Stimulated activated CD8-positive, alpha-beta memory T cell treated with anti-CD3 and anti-CD28 coated beads, Interleukin-4, amount 100 ng/mL, for 4 hours (primary cell): ENCODE measurements at places on chromosomes 7 and 10.

GRCh38 chr10:84200537-84201243 is 6.4 kb downstream of the CDHR1 start:
- DNase-seq = no peak

- no peak for DNase-seq
These were observed 53.5 kb upstream of the AGBL3 start for GRCh38 chr7:134932707-134933370.

- no peak for DNase-seq
These were observed 461.2 kb downstream of the PLXNA4 start for GRCh38 chr7:132115028-132115427.

DNA sequence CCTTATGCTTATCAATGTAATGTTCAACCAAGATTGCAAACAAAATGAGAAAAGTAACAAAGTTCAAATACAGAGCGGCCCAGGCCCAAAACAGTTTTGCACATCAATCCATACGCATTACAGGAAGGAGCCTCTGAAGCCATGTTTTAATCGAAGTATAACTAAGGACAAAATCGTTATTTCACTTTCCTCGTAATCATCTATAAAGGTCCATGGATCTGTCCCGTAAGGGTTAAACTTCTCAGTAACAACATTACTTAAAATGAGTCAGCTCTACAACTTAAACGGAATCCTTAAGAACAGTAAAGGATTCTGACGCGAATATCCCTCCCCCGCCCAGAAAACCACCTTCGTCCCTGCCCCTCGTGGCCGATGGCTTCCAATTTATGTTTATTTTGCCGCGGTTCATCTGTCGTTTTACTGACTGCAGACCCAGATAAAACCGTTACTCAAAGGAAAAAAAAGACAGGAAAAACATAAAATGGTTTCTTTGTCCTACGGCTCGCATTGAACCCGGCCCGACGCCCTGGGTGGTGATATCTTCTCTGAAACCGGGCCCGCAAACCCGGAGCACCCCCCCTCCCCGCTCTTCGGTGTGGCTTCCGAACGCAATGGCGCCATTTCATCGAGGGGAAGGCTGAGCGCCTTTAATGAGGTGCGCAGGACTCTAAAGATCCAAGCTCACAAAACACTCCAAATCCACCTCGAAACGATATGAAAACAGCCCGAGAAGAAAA is 1.1 kb downstream of the HNRNPA2B1 start:
- DNase-seq = peak; percentile 48

DNA sequence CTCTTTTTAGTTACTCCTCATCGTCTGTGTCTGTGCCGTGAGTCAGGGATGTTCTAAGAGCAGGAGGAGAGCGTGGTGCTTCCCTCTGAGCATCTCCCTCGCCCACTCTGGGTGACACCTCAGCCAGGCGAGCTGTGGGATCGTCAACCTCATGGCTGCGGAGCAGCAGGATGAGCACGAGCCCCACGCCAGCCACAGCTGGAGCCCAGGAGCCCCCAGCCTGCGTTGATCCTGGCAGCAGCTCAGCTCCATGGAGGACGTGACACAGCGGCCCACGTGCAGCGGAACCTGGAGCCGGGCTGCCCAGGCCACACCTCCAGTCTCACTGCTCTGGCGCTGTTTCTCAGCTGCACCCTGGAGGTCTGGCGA is 512.0 kb downstream of the PTPRN2 start:
- no peak for DNase-seq

GRCh38 chr7:20193242-20193777 is 23.9 kb downstream of the MACC1 start:
- DNase-seq = no peak

DNA sequence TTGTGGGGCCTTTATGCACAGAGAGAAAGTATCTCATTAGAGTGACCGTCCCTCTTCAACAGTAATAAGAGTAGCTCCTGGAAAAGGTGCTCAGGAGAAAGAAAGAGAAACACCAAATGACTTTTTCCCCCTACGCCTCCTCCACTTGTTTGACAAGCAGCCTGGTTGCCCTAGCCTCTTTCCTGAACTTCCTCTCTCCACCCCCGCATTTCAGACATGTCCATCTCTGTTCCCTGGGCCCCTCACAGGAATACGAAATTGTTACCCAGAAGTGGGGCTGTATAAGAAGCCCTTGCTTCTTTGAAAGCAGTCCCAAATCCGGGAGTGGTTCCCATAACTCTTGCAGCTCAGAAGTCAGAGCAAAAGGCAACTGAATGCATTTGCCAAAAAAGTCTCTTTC is 119.6 kb upstream of the ADO start:
- DNase-seq = no peak

DNA sequence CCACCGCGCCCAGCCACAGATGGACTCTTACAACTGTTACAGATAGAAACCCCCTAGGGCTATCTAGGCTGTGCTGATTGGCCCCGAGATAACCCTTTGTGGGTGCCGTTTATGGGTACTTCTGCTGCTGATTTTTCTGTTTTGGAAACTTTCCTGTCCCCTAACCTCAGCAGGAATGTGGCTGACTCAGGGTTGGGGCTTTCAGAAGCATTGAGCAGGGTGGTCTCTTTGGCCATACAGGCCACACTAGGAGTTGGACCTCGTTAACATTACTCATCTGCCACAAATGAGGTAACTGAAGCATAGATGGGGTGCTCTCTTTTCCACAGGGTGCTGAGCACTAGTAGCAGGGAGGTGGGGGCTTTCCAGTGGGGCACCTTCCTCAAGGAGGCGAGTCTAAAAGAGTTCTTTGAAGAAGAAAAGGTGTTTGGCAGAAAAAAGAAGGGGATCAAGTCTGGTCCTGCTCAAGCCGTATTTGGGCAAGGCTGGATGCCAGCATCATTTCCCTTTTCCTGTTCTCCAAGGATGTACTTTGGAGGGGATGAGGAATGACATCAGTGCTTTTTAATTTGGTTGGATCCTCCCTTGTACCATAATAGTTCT is 6.4 kb downstream of the ZSCAN25 start:
- DNase-seq = no peak

GRCh38 chr7:112074464-112074863 is 131.7 kb downstream of the DOCK4 start:
- DNase-seq = no peak

DNA sequence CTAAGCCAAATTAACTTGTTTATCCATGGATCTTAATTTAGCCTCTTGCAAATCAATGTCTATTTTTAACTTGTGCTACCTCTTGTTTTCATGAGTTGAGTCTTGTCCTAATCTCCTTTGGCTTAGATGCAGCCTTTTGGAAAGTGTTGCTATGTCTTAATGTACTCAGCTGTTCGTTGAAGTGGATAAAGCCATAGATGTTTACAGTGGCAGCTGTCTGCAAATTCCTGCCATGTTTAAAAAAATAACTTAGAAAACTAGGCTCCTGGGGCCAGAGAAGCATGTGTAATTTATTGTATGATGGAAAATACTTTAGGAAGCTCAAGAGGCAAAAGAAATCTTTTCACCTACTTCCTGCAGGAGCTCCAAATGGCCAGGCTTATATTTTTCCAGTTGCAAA is 253.1 kb upstream of the RHOBTB1 start:
- no peak for DNase-seq

GRCh38 chr10:86938260-86938659 is 19.2 kb downstream of the MMRN2 start:
- no peak for DNase-seq

GRCh38 chr7:70458745-70459144 is 673.2 kb upstream of the GALNT17 start:
- DNase-seq = no peak
